HT1080 (cell line): ENCODE measurements at places on chromosomes 7 and 10. TPM values are rescaled to one million over a fixed set of nuclear protein-coding genes. Genes with fewer than 3 reads are reported as not detected.

ACTL6B gene
- not detected in 2 replicates for total RNA-seq

HYAL4 gene
- total RNA-seq, result 0.13 TPM in 1 of 2 replicates, not detected in the other

STEAP1B gene
- 0.08 TPM in 1 of 2 replicates, not detected in the other for total RNA-seq

- DNase-seq, result no peak
Observed at GRCh38 chr7:74148491-74148890, 25.7 kb upstream of the EIF4H start.

DNA sequence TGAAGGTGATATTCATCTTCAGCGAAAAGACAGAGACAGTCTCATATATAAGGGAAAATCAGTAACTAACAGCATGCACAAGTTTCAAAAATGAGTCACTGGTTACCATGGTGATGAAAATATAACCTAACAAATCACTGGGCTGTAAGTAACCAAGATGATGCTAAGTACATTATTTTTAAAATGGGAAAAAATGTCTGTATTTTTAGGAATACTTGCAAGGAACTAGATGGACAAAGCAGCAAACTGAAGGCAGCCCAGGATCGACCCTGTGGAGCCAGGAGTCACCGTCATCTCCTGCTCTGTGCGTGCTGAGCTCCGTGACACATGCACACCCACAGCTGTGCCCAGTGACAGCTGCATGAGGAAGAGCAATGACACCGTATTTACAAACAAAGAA lies 137.3 kb downstream of the ELMO1 start:
- DNase-seq, result peak; percentile 65

DNA sequence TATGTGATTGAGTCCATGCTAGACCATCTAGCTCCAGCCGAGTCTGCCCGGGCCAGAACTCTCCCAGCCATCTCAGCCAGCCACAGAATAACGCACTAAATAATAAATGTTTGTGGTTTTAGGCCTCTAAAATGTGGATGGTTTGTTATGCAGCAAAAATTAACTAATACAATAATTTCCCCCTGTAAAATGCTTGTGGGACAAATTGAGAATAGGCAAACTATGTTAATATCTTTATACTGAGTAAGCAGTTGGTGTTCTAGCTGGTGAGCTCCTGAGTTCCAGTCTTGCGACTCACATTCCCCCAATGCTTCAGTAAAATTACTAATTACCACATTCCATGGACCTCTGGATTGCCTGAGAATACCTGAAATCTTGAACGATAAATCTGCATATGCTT lies 316.8 kb upstream of the NFE2L3 start:
- DNase-seq, result peak; percentile 61

- no peak for DNase-seq
Observed at GRCh38 chr7:39501358-39501757, 64.8 kb upstream of the YAE1 start.

- peak; percentile 65 for DNase-seq
Observed at GRCh38 chr7:155965010-155965409, 152.7 kb upstream of the SHH start.

DNA sequence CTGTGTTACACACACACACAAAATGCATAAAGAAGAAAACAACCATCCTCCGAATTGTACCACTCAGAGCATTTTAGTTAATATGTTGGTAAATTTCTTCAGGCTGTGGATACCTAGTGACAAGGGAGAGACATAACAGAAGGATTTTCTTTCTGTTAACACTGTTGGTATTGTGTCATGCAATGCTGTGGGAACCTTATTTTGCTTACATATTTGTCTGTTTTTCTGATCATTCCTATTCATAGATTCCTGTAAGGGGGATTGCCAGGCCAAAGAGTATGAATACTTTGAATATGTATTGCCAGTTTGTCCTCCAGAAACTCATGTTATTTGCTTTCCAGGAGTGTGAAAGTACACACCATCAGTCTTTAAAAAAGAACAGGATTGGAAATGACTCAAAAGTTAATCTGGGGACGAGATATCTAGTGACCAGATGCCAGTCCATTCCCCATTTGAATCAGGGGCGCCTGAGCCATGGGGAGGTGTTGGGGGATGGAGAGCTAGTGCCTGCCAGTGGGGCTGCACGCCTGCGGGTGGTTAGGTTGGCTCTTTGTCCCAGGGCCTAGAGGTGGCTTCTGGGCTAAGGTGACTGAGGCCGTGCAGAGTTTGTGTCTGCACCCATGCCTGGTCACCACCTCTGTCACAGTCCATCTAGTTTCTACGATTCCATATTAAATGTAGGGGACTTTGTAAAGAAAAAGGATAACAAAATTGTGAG lies 142.0 kb downstream of the PTPN20 start:
- DNase-seq, result no peak

- no peak for DNase-seq
Observed at GRCh38 chr7:22445140-22445743, 54.7 kb downstream of the STEAP1B start.

DNA sequence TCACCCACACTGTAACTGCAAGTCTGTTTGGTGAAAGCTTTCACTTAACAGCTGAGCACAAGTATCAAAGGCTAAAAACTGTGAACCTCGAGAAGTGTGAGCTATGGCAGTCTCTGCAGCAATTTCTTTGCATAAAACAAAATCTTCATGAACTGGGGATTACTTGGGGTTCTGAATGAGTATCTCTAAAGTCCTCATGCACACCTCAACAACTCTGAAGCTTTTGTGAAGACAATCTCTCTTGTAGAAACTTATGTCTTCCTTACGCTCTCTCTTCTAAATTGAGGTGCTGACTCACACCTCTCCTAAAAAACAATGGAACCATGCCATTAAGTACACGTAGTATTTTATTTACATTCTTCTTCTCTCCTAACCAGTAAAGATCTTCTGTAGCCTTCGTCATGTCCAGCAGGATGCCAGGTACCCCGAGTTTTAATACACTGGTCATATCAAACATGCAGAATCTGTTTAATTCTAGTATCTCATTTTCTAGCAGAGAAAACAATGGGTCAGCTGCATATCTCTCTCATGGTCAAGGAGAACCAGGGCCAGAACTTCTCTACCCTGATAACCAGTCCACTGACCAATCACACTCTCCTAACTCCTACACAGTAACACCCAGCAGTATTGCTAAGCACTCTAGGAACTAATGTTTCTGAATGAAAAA lies 76.9 kb downstream of the UBE2H start:
- DNase-seq, result peak; percentile 70

DNA sequence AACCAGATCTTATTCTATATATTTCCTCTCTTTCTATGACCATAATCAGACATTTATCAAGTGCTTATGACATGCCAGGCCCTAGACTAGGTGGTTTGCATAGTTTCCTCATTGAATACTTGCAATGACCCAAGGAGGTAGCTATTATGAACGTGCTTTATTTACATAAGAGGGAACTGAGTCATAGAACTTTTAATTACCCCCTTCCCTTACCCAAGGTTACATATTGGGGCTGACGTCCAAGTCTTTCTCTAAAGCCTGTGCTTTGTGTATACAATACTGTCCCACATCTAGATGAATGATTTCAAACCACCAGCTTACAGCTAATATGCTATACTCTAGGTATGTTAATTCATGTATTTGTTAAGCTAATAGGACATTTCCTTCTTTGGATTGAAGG lies 91.9 kb upstream of the NPY start:
- DNase-seq, result peak; percentile 3

DNA sequence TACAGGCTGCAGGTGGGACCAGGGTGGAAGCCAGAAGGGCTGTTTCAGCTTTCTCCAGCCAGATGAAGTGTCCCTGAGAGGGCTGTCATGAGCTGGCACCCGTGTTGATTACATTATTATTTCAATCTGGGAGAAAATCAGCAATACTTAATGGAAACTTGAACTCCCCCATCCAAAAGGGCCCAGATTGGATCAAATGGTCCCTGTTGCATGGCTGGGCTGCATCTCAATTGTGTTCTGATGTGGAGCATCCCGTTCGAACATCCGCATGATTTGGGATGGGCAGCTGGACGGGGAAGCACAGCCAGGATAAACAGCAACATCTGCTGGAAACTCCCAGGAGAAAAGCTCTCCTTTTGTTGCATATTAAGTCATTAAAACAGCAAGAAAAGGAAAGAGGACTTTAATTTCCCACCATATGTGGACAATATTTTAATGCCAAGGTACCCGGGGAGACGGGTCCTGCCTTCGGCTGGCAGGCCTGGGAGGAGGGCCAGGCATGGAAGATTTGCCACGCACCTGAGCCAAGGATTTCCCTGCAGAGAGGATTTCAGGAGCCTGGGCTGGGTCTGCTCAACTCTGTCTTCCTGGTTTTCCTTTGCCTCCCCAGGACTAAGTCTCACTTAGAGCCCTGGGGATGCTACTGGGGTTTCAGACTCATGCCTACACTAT lies 52.4 kb downstream of the NPTX2 start:
- no peak for DNase-seq

DNA sequence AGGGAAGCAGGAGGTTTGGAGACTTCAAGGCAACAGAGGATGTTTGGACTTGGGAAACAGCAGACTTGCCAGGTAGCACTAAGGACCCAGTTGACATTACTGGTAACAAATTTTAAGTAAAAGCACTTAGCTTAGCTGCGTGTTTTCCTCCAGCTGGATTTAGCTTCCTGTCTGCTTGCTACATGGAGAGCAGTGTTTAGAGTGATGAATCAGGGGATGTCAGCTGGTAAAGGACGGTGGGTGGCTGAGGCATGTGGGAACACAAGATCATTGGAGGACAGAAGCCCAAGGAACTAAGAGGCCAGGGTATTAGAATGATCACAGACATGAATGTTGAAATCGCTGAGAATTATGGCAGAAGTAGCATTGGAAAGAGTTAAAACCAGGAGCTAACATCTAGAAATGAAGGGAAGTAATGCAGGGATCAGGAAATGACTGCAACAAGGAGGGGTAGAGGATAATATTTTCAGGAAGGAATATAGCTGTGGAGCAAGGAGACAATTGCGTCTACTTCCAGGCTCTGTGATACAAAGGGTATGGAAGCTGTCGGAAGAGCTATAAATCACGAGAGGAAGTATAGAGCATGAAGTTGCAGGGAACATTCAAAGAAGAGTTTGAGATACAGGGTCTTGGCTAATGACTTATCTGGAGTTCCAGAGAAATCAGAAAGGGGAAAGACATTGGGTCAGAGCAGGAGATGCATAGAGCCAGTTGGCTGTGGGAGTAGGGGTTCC lies 34.4 kb downstream of the CALD1 start:
- peak; percentile 46 for DNase-seq

DNA sequence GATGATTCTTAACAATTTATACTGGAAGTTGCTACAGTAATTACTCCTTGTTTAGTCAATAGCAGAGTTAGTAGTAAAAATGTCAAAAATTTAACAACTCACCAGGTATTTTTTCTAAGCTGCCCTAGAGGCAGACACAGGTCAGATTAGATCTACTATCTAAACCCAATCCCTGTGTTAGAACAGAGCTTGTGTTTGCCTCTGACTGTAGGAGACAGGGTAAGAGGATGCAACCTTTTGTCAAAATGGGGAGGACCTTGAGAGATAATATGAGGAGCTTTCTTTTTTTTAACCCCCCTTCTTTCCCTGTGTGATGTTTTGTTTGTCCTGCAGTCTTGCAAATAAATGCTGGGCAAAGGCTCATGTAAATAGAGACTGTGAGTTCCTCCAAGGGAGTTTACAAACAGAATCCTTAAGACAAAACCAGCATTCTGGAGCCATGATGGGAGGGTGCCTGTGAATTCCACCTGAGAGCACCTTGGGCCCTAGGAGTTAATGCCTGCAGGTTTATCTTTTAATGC lies 353.1 kb downstream of the GATA3 start:
- no peak for DNase-seq

DNA sequence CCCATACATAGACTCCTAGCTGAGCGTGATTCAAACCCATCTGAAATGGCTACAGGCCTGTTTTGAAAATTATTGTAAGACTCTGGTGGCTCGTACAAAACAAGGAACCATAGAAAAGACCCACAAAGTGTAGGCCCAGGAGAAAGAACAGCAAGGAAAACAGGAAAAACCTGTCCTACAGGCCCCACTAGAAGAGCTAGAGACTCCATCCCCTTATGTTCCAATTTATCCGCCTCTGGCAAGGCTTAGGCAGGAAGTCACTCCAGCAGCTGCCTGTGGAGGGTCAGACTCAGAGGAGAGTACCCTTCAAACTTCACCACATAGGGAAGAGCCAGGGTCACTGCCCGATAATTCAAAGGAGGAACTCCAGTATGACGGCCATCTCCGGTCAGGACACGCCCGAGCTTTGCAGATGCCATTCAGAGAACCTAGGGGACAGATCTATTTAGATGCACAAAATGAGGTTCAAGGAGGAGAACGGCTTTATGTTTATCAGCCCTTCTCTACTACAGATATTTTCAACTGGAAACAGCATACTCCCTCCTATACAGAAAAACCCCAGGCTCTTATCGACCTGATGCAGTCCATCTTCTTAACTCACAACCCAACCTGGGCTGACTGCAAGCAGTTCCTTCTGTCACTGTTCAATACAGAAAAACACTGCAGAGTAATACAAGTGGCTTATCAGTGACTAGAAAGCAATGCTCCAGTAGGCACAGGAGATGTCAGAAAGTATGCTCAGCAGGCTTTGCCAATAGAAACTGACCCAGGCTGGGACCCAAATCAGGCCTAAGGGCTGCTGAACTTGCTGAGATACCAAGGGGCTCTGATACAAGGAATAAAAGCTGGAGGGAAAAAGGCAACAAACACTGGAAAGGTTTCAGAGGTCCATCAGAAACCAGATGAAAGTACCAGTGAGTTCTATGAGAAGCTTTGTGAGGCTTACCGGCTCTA lies 8.6 kb upstream of the ZNF33B start:
- DNase-seq, result no peak

GRCh38 chr10:78456649-78457400 lies 423.2 kb downstream of the RPS24 start:
- DNase-seq, result no peak
